NCI-H187 (cell line): ENCODE measurements at places on chromosomes 4 and X.

GRCh38 chrX:123920105-123920785, 41.3 kb upstream of the STAG2 start:
- no peak for DNase-seq

GRCh38 chr4:2862528-2862927, 18.9 kb downstream of the ADD1 start:
- DNase-seq: no peak

- no peak for DNase-seq
These were observed 268.8 kb upstream of the RASGEF1B start for GRCh38 chr4:81740487-81740886.

DNA sequence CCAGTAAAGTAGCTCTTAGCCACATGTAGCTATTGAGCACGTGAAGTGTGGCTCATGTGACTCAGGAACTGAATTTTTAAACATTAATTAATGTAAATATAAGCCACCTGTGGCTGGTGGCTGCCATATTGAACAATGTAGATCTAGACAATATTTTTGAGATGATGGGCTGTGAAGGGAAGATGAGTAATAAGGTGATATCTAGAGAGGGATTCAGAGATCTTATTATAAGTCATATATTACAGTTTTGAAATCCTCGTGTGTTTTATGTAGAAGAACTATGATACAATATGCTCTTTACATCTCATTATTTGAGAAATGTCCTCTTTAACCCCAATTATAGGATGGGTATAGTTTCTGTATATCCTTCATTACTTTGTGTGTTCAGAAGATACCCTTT, 5.6 kb downstream of the GAR1 start:
- DNase-seq: no peak

DNA sequence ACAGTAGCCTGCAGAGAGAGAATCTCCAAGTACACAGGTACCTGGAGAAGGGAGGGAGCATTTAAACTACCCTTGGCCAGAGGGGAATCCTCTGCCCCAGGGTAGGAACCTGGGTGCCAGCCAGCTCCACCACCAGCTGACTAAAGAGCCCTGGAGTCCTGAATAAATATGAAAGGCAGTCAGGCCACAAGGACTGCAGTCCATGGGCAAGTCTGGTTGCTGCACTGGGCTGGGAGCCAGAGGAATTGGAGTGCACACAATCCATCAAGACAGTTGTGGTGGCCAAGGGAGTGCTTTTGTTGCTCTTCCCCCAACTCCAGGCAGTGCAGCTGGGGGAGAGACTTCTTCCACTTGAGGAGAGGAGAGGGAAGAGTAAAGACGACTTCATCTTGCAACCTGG, 172.5 kb downstream of the HNRNPD start:
- no peak for DNase-seq

DNA sequence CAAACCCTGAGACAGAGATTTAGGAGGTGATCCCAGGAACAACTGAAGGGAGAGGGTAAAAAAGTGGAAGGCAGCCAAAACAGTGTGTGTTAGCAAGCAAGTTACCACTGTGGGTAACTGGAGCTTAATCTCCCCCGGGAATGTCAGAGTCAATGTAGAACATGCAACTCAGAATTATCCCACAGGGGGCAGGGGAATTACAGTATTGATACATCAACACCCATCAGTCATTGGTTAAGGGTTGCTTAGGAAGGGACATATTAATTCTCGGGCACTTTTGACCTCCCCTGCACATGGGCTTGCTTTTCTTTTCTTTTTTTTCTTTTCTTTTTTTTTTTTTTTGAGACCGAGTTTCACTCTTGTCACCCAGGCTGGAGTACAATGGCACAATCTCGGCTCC, 29.3 kb downstream of the CXorf58 start:
- no peak for DNase-seq

- DNase-seq: no peak
These were observed 1526.2 kb upstream of the IGFBP7 start for GRCh38 chr4:58636381-58636780.

GRCh38 chr4:145839151-145839550, 99.5 kb downstream of the ZNF827 start:
- no peak for DNase-seq

GRCh38 chrX:129701624-129702069, 37.1 kb upstream of the XPNPEP2 start:
- DNase-seq: no peak

DNA sequence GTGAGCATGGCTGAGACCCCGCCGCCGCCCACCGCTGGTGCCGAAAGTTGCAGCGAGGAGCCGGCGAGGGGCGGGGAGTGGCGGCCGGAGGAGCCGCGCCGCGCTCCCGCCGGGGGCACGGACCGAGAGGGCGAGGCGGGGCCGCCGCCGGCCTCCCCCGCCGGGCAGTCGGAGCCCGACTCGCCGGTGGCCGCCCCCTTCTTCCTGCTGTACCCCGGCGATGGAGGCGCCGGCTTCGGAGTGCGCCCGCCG, 16.5 kb downstream of the UTP3 start:
- DNase-seq: no peak

DNA sequence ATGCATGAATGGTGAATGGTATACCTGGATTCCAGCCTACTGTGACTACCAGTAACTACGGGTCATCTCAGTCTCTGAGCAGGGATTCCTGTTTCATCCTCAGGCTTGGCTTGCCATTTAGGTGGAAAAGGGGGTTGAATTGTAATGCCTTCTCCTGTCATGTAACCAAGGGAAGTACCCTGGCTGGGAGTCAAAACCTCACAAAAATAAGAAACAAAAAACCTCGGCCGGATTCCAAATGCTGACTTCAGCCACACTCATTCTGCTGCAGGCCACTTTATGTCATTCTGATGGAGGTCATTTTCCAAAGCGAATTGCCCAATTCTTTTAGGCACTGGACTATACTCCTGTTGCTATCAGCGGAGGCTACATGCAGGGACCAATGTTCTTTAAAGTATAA, 324.7 kb downstream of the LDB2 start:
- no peak for DNase-seq

- no peak for DNase-seq
These were observed 212.5 kb upstream of the NOCT start for GRCh38 chr4:138803051-138803450.

DNA sequence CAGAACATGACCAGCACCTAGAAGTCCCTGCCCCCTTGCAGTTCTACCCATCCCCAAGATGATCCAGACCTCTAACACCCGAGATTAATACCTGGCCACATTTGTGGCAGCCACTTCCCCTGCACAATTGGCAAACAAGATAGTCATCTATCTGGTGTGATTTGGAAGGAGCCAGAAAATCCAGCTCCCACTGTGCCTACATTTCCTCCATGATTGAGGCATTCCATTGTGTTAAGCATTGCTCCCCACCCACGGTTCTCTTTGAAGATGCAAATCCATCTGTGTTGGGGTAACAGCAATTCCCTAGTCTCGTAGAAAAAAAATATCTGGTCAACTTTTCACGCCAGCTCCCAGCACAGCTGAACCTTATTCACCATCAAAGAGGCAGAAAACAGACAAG, 405.0 kb downstream of the BCOR start:
- no peak for DNase-seq

DNA sequence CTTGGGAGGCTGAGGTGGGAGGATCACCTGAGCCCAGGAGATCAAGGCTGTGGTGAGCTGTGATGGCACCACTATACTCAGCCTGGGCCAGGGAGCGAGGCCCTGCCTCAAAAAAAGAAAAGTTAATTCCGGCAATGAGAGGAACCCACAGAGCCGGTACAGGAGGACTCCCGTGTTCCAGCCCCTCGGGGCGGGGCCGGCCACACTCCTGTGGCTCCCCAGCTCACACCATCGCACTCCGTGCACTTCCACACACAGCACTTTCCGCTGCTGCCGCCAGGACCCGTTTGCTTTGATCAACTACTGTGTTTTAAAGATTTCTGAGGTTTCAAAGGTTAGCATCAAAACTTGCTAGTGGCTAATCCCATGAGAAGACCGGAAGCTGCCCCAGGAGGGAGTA, 171.7 kb downstream of the AFAP1 start:
- no peak for DNase-seq

DNA sequence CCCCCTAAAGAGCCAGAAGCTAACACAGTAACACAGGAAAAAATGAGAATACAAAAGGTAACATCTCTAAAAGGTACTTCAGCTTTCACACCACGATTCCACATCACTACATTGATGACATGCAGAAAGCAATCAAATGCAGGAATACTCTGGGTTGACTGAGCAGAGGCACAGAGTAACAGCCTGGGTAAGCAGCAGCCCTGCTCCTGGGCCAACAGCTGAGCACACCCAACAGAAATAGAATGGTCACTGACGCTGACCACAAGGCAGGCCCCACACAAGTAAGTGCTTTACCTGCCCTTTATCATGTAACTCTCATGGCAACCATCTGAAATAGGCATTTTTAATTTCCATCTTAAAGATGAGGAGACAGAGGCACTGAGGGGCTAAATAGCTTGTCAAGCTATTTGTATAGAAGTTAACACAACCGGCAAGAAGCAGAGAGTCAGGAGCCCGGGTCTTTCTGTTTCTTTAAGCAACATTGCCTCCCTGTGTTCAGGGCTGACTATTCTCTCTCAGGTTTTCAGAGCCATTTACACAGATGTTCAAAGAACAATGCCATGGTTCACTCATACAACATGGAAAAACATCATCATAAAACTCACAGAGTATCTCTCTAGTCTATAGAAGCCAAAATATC, 168.9 kb downstream of the ZNF674 start:
- DNase-seq: no peak

DNA sequence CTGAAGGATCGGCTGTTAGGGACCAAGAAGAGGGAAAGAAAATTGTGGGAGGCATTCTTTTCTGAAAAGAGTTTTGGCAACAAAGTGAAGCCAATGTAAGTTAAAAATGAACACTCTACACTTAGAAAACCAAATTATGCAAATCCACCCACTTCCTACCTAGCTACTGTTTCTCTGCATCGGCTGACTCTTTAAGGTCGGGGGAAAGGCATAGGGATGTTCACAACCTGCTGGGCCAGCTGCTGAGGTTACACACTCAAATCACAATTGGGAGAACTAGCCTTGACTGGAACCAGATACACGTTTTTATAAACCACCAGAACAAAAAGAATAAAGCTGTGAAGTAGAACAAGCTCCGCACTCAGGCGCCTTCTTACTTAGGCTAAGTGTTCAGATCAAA, 165.7 kb downstream of the LDB2 start:
- DNase-seq: no peak

DNA sequence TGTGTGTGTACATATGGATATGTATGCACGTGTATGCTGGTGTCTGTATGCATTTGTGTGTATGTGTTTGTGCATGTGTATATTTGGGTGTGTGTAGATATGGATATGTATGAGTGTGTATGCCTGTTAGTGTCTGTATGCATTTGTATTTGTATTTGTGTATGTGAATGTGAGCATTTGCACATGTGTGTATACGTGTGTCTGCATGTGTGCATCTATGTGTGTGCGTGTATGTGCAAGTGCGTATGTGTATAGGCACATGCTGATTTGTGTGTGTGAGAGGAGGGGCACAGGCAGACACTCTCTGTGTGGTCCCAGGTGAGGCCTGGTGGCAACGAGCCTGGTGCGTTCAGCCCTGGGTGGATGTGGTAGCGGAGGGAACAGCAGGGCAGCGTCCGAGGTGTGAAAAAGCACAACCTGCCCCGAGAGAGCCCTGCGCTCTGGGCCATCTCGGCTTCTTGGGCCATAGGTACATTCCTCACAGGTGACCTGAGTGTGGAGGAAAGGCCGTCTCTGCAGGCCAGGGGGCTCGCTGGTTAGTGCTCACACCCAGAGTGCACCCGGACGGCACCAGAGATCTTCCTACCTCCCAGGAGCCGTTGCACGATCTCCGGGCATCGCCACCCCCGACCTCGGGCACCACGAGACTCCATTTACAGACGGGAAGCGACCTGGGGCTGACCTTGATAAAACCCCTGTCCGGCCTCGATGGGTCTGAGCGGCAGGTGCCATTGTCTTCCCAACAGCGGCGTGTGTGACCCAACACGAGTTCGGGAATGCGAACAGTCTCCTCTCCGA, 45.0 kb downstream of the ASMT start:
- DNase-seq: no peak

- no peak for DNase-seq
These were observed at the start of gene GPRIN3 for GRCh38 chr4:89307446-89308160. GPRIN3 (minus strand) TSS chr4:89307800; CDS start chr4:89250110, 57,690 bp downstream.
